ENCODE measurements at places on chromosomes 12 and 14.

GRCh38 chr14:100339766-100340422, 16.8 kb downstream of the SLC25A47 start:
- no peak for DNase-seq

DNA sequence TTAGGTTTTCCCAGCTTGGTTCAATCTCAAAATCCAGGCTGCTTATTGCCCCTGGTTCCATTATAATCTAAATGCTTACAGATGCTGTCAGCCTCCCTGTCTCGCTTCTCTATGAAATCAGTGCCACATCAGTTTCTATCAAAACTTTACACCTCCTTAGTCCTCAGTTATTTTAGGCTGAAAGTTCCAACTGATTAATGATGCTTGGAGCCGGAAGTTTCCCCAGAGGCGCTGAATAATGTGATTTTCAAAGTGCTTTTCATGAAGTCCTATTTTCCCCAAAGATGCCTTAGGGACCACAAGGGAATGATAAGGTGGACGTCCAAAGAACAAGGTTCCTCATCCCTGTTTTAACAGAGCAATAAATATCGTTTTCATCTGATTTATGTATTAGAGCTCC, 262.4 kb upstream of the RMST start:
- DNase-seq: no peak

GRCh38 chr14:96511667-96512066, 9.5 kb downstream of the PAPOLA start:
- no peak for DNase-seq

DNA sequence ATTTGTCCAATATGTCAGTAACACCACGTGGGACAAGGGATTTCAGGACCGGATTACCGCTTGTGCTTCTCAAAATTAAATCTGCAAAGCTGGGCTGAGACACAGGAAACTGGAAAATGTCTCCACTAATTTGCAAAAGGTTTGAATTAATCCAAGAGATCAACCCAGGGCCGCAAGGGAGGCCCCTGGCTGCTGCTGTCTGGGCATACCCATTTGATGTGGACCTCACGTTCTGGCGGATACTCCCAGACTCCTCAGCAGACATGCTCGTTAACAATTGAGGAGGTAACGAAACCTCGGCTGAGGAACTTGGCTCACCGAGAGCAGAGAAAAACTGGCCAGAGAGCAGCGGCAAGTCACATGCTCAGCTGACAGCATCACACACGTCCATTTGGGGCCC, 180.6 kb downstream of the SLC15A4 start:
- no peak for DNase-seq

GRCh38 chr14:99357151-99357915, 85.3 kb upstream of the BCL11B start:
- no peak for DNase-seq

GRCh38 chr12:9750276-9751203, 10.2 kb downstream of the CD69 start:
- DNase-seq: peak; percentile 84

DNA sequence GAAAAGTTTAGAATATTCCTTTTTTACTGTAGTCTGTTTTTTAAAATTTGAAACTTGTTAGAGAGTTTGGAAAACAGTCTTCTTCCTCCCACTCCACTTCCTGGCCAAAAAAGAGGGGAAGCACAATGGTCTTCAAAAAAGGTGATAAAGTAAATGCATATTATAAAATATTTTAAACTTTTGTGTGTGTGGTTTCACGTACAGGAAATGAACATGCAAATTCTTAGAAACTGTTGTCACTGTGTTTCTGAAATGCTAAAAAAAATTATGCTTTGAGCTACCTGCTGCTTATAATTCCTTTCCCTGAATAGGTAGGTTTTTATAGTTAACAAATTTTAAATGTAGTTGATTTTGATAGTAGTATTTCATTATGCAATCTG, 2.9 kb downstream of the FGFR1OP2 start:
- peak; percentile 18 for DNase-seq

- no peak for DNase-seq
Observed at GRCh38 chr12:24349051-24349799, 399.8 kb upstream of the SOX5 start.

DNA sequence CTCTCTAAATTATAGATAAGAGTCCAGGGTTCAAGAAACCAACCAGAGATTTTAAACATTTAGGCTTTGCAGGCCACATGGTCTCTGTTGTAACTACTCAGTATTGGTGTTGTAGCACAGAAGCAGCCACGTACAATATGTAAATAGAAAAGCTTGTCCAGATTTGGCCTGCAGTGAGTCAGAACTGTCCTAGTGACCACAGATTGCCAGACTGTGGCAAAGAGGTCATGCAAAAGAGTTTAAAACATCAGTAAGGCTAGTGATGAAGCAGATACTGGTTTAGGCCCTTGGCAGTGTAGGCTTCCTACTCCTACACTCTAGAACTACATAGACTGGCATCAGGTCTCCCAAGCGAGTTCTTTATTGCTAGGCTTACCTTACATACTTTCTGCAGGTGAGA, 117.6 kb upstream of the GARIN6 start:
- no peak for DNase-seq

DNA sequence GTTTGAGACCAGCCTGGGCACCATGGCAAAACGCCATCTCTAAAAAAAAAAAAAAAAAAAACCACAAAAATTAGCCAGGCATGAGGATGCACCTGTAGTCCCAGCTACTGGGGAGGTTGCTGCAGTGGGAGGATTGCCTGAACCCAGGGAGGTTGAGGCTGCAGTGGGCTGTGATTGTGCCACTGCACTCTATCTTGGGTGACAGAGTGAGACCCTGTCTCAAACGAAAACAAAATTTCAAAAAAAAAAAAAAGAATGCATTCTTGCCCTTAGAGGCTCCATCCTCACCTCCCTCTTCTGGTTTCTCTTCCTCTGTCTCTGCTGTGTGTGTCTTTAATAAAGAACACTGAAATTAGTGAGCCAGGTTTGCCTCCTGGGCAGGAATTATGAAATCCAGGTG, 107.8 kb downstream of the VCPKMT start:
- no peak for DNase-seq

- no peak for DNase-seq
Observed at GRCh38 chr14:29264865-29265264, 498.3 kb downstream of the FOXG1 start.

DNA sequence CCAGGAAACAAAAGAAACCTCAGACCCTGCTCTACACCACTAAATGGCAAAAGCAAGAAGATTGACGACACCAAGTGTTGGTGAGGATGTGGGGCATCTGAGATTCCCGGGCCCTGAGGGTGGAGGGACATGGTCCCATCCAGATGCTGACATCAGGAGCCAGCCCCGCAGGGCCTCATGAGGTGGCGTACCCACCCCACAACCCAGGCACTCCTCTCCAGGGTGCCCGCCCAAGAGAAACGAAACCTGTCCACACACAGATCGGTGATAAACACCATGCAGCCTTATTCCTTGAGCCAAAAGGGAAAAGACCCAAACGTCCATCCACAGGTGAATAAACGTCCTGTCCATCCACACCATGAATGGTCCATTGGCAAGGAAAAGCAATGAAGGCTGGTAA, 54.8 kb upstream of the C14orf180 start:
- DNase-seq: no peak

DNA sequence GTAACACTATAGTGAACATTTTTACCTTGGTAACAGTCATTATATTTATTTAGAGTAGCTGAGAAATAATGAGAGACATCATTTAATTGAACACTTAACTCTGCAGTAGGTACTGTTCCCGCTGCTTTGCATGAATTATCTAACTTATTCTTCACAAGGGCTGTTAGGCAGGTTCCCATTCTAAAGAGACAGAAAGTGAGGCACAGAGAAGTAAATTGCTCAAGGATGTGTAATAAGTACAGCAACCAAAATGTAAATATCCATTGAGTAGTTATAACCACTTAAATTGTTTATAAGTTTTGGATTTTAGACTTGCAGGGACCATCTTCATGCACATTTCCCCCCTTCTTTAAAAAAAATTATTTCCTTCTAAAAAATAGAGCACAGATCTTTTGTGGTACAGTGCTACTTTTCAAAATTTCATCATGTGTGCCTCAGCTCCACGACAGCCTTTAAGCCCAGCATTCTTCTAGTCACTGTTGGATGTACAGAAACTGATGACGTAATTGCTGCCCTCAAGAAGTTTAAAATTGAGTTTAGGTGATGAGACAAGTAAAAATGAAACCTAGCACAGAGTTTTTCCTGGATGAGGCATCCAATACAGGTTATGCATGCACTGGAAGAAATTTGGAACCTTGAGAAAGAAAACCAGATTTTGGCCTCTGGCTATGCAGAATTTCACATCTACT, 6.0 kb upstream of the MANSC4 start:
- DNase-seq: peak; percentile 64

DNA sequence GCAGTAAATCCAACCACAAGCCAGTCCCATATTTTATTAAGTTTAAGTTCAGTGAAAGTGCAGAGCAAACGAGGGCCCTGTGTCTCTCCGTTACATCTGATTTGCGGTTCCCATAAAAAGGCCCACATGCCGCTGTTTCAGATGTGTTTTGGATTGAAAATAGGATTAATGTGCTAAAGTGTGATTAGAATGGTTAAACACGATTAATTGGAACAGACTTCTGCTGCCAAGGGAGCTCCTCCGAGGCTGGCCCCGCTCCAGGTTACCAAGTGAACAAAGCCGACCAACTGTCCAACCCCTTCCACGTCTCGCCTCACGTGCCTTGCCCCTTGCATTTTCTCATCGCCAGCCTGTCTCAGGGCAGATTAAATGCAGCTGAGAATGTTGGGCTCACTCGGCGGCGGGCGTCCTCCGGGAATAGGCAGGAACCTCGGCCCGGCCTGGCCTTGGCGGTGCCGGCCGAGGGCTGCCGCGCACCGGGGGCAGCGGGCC, 166.5 kb upstream of the GSC start:
- DNase-seq: no peak

DNA sequence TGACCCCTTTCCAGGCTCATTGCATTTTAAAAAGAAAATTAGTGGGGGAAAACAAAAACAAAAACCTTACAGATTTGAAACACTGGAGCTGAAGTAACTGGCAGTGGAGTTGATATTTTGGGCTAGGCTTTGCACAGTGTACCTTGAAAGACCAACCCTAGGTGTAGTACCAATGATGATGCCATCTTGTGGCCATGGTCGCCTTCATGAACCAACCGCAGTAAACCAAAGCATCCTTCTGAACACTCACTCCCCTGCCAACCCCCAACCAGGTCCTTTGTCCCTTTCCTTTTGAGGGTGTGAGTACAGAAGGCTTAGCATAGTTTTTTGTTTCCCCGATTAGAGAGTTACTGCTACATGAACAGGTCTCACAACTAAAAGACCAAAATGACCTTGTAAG, 5.9 kb downstream of the TOMM20L start:
- peak; percentile 16 for DNase-seq

GRCh38 chr14:69673104-69673503, 61.7 kb downstream of the SUSD6 start:
- DNase-seq: peak; percentile 52

DNA sequence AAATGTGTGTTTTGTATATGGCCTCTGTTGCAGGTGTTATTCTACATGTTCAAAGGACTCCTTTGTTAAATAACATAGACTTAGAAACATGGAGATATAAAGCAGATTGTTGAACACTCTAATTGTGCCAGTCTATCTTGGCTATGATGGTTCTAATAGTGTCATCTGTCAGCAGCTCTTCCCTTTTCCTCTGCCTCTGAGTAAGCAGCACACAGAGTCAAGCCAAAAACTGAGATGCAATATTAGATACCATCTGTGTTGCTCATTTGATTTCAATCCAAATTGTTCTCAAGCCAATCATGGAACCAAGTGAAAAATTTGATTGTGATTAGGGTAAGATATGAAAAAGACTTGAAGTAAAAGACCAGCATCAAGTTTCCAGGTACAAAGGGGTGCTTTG, 871.1 kb upstream of the MGAT4C start:
- DNase-seq: no peak

- no peak for DNase-seq
Observed at GRCh38 chr12:31019561-31019960, 54.1 kb upstream of the DDX11 start.

- DNase-seq: no peak
Observed at GRCh38 chr12:83920821-83921547, 991.6 kb downstream of the SLC6A15 start.

GRCh38 chr14:55138091-55138490, 9.0 kb downstream of the LGALS3 start:
- DNase-seq: no peak

DNA sequence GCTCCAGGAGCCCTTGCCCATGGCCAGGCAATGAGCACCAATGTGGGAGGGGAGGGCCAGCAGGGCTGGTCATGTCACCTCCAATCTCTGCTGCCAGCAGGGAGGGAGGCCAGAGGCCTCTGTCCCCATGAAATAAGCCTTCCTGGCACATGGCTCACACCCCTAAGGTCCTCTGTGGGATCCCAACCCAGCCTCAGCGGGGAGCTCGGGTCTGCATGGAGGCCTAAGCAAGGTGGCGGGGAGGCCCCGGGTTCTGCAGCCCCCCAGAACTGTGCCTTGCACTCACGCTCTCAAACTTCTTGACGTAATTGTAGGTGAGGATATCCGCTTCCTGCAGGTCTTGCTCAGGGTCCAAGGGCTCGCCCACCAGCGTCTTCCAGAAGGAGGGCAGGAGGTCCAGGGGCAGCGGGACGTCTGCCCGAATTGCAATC, 41.7 kb downstream of the TRAFD1 start:
- no peak for DNase-seq

- no peak for DNase-seq
Observed at GRCh38 chr12:120830052-120830940, 73.9 kb downstream of the SPPL3 start.

GRCh38 chr14:35296545-35296944, 4.4 kb downstream of the PSMA6 start:
- DNase-seq: no peak

- peak; percentile 34 for DNase-seq
Observed at GRCh38 chr12:67449591-67450052, 180.5 kb downstream of the CAND1 start.

GRCh38 chr12:89260841-89261637, 91.3 kb downstream of the DUSP6 start:
- DNase-seq: peak; percentile 49

DNA sequence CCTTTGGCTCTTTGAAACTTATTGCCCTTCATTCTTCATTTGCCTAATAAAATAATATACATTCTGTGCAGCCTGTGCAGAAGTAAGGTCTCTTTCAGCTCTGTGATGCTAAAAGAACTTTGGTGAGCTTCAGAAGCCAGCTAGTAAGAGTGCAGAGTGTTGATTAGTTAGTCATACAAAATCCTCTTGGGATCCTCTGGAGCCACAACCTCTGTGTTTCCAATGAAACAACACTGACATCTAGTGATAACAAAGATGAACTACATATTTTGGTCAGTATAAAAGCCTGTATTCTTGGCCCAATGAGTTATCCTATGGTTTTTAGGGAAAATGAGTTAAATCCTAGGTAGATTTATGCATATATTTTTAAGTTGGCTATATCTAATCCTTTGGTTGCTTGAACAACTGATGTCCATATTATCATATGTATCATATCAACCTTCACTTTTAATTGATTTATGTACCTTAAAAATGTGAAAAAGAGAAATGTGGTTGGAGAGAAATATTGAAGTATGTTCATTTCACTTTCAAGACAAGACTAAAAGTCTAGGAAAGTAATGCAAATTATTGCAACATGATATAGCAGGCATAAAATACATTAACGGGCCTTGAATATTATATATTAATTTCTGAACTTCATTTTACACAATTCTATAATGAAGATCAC, 158.4 kb downstream of the KLHL28 start:
- peak; percentile 46 for DNase-seq

- DNase-seq: no peak
Observed at GRCh38 chr14:100618763-100619320, 31.6 kb upstream of the BEGAIN start.
